ENCODE measurements at places on chromosomes 3 and 15.

GRCh38 chr3:176905331-176905730 is 292.0 kb downstream of the TBL1XR1 start:
- DNase-seq = no peak

- DNase-seq = no peak
These were observed 179.9 kb upstream of the TBL1XR1 start for GRCh38 chr3:177377166-177377565.

DNA sequence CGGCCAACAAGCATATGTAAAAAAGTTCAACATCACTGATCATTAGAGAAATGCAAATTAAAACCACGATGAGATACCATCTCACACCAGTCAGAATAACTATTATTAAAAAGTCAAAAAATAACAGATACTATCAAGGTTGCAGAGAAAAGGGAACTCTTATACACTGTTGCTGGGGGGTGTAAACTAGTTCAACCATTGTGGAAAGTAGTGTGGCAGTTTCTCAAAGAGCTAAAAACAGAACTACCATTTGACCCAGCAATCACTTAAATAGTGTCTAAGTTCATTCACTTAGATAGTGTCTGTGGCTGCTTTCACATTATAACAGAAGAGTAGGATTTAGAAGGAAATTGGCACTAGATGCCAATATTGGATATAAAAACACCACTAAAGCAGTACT is 49.7 kb downstream of the CGGBP1 start:
- DNase-seq = no peak

DNA sequence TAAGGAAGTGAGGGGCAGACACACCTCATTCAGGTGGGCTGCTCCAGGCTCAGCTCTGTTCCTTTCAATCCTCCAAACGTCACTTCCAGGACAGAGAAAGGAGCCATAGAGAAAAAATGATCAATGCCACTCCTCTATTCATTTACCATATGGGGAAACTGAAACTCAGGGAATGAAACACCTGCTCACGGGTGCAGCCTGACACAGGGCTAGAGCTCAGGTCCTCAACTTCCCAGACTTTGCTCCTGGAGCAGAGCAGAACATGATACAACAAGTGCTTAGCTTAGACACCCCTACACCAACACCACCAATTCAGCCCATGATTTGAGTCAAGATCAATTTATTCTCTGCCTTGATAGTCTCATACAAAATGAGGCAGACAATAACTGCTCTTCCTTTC is 58.5 kb upstream of the LPP start:
- DNase-seq = no peak

- no peak for DNase-seq
These were observed 908.2 kb upstream of the NR2F2 start for GRCh38 chr15:95422255-95422654.

GRCh38 chr15:29480278-29480677 is 210.7 kb upstream of the NSMCE3 start:
- no peak for DNase-seq

GRCh38 chr3:97613139-97613538 is 151.4 kb upstream of the ARL6 start:
- DNase-seq = no peak

- DNase-seq = peak; percentile 26
These were observed 9.5 kb downstream of the TADA3 start for GRCh38 chr3:9782770-9783169.
